NCI-H1092 (cell line): ENCODE measurements at places on chromosomes 7 and 10.

GRCh38 chr10:49504528-49504927 is 34.4 kb downstream of the ERCC6 start:
- DNase-seq = no peak

- no peak for DNase-seq
These were observed 113.7 kb upstream of the DGKB start for GRCh38 chr7:15016315-15016667.

DNA sequence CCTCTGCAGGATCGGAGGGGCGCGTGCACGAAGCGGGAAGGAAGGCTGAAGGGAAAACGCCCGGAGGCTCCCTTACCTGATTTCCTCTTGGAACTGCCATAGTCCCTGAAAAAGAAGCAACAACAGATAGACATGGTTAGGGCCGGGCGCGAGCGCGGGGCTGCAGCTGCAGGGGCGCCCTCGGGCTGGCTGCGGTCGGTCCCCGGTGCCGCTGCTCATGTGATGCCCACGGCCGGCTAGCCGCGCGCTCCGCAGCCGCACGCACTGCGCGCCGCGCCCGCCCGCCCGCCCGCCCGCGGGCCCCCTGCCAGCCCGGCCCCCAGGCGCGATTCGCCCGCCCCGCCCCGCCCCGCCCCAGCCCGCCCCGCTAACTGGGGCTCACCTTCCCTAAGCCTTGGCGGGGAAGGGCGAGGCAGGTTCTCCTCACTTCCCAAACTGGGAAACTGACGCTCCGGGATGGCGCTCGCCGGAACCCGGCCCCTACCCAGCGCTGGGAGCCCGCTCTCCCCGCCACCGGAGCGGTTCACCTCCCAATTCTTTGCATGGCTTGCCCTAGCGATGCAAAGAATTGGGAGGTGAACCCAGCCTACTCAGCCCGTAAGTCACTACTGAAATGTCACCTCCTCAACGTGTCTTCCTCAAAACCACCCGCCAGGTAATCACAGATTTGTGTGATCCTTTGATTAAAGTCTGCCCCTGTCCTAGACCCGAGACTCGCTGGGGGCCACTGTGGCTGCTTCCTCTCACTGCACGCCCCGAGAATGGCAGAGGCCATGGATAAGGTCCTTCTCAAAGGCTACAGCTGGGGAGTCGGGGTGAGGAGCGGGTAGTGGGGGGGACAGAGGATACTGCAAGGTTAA is 162.2 kb downstream of the SH3PXD2A start:
- DNase-seq = no peak

DNA sequence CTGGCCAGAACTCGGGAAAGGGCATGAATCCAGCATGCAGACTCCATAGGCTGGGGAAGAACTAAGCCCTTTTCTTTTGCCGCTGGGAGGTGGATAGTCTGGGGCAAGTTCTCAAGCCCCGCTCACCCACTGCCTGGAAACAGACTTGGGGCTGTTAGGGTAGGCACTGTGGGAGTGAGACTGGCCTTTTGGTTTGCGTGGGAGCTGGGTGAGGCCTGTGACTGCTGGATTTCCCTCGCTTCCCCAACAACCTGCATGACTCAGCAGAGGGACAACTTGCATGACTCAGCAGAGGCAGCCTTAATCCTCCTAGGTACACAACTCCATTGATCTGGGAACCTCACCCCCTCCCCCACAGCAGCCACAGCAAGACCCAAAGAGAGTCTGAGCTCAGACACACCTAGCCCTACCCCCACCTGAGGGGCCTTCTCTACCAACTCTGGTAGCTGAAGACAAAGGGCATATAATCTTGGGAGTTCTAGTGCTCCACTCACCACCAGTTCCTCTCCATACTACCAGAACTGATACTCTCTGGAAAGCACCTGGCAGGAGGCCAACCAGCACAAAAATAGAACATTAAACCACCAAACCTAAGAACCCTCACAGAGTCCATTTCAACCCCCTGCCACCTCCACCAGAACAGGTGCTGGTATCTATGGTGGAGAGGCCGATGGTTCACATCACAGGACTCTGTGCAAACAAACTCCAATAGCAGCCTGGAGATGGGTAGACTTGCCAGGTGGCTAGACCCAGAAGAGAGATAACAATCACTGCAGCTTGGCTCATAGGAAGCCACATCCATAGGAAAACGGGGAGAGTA is 81.4 kb upstream of the LAMB4 start:
- peak; percentile 43 for DNase-seq

DNA sequence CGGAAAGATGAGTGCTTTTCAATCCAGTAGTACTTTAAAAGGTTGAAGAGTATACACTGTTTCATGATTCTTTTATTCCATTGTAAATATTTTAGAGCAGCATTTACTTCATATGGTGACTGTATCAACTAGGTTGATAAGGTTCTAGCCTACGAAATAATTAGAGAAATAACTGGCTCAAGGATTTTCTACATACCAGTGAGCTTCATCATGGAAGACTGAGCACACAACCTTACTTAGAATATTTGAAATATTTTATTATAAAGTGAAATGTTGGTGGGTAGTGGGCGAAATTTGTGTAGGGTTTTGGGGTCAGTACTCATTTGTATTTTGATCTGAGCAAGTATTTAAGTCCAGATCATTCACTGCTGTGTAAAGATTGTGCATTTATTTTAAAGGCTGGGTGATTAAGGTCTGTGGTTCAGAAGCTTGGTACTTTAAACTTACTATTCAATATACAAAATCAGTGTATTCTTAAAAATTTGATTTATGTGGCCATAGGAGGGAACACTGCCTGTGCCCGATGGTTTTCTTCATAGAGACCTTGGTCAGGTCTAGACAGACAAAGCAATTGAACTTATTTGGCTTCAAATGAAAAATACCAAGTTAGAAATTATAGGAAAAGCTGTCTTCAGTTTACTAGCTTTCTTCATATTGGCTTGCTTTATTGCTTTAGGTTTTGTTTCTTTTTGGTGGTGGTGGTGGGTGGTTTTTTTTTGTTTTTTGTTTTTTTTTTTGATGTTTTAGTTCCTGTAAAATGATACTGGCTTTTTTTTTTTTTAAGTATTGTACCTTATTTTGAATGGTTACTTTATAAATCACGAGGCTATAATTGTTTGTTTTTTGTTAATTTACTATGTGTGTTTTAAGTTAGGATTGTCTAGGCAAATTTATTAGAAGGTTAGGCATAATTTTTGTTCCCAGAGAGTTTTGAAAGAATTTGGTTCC is 3.0 kb downstream of the KMT2E start:
- no peak for DNase-seq

DNA sequence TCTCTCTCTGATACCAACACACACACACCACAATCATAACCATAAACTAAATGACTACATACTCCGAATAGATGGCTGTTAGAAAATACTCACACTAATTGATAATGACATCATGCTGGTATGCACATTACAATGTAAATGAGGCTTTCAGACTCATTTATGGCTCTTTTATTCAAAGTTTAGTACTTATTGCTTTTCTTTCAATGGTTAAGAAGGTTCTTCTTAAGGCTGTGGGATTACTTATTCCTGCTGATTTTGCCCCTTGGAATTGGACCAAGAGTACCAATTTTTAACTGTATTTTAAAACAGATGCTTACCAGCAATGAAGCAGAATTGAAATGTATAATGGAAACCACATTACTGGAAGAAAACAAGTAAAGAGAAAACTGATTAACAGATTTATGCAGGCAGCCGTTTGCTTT is 20.6 kb upstream of the CABCOCO1 start:
- DNase-seq = no peak

- peak; percentile 88 for DNase-seq
These were observed 4.6 kb downstream of the LFNG start for GRCh38 chr7:2523941-2524807.

- no peak for DNase-seq
These were observed 193.8 kb downstream of the ABCA13 start for GRCh38 chr7:48365010-48365409.

- DNase-seq = no peak
These were observed 386.7 kb downstream of the SORCS1 start for GRCh38 chr10:106777841-106778240.

DNA sequence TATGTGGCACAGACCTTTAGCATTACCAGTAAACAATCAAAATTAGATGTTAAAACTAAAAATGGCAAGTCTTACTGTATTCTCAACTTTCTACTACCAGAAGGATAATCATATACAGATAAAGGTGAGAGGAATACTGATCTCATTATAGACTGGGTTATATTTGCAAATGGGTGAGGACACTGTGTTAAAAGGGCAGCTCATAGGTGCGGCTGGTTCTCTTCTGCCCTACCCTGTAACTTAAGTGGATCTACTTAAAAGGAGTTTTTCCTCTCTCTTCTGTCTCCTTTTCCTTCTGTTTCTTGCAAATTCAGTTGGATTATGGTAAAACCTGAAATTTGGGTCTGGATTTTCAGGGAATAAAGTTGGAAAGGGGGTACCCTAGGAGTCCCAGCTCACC is 33.0 kb downstream of the WASL start:
- no peak for DNase-seq

DNA sequence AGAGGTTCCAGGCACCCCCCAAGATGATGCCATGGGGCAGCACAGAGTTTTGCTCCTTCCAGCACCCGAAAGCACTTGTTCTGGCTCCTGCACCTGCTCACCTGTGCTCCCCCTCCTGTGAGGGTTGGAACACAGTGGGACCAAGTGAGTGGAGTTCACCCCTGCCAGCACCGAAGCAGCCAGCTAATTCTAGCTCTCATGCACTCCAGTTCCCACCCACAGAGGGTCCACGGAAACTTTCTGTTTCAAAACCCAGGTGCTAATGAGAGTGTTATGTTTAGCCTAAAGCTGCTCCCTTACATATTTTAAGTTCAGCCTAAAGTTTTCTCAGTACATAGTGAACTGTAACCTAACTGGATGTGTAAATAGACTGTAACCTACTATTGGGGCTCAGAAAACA is 42.6 kb upstream of the SLC35G1 start:
- DNase-seq = no peak

DNA sequence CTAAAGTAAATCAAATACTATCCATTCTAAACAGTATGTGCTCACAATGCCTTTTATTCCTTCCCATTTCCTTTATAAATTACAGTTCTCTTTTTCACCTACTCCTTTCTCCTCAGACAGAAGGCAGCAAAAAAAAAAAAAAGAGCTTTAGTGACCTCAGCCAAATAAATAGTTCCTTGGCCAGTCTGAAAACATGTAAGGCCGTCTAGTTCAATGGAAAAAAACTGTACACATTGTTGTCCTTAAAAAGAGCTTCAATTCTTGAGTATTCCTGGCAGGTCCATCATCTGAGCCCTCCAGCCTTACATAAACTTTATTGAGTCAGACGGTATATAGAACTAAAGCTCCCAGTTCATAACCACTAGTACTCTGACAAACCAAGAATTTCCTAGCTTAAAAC is 185.4 kb downstream of the CACNA2D1 start:
- no peak for DNase-seq

DNA sequence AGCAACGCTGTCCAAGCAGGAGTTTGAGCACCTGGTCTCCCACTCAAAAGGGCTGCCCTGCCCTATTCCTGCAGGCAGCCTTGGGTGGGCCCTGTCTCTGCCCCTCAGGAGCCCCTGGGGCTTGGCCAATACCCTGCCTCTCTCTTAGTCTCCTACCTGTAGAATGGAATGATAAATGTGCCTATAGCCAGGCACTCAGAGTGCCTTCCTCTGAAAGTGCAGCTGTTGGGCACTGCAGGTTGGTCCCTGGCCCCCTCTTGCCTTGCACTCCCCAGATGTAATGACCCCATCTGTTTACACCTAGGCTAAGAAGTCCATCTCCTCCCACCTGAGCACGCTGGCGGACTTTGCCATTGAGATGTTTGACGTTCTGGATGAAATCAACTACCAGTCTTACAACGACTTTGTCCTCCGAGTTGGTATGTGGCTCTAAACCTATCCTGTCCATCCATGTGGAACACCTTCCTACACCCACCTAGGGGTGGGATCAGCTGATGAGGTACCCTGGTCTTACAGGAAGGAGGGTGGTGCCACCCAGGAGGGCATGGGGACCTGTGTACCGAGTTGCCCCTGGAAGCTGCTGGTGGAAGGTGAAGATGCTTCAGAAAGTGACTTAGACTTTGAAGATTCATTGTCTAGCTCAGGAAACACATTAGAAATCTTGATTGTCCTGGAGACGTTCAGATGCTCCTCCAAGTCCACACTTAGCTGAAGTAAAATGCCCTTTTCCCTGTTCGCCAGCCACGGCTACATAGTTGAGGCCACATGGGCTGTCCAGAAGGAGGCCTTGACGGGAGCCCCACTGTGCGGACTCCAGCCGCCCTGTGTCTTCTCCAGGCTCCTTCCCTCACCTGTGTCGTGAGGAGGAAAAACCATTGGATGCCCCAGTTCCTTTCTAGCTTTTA is 134.1 kb downstream of the ADCY1 start:
- DNase-seq = no peak

DNA sequence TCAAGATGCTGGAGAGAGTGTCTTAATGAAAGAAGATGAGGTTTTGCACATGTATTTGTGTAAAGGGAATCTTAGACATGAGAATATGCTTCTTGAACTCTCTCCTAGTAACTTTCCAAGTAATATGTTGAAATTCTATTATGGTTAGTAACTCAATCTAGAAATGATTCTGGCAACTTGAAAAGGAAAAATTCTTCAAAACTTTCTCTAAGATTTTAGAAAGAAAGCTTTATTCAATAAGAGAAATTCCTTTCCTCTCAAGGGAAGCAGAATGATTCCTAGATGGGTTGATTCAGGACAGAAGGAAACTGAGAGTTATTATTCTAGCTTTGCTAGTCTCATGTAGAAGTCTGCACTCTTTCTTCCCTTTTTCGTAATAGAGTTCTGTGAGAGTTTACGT is 364.3 kb upstream of the PLXDC2 start:
- DNase-seq = no peak

DNA sequence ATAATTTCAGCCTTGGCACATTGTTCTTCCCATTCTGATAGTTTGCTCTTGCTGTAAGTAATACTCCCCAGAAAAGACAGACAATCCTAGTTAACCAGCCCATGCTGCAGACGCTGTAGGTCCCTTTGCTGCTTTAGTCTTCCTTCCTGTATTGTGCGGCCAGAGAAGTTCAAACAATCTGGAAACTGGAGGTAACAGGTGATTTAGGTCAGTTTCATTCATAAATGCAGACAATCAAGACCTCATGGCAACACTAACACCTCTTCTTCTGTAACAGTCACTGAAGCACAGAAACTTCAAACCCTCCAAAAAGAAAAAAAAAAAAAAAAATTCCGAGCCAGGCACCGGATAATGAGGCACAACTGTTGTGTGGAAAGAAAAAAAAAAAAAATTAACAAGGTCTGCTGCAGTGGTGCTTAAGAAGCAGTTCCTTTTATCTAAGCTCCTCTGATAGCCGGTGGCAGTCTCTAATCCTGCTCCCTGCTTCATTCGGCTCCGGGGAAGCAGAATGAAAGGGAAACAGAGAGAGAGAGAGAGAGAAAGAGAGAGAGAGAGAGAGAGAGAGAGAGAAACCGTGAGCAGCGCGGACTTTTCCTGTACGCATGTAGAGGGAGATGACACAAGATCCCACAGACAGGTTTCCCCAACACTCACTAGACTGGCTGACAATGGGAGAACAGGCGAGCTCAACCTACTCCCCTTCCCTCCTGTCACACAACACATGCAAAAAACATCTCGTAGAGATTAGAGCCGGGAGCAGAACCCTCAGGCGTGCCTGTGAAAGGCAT is at the start of gene SEMA3A:
TSS of gene SEMA3A (minus strand) at position 306 of the 788 bp plus-strand sequence. CDS start at position 103, 203 bp downstream.
- peak; percentile 38 for DNase-seq

GRCh38 chr7:13743226-13743625 is 246.2 kb downstream of the ETV1 start:
- DNase-seq = no peak
